Fibroblast of skin of abdomen (primary cell): ENCODE measurements at places on chromosomes 11 and 22.
A peak's percentile ranks its signal among the peaks of the same experiment; 100 is the strongest.

- no peak for DNase-seq
These were observed 246.1 kb downstream of the OR4C45 start for GRCh38 chr11:50278756-50279155.

- DNase-seq = no peak
These were observed 32.7 kb upstream of the TMEM41B start for GRCh38 chr11:9347100-9347499.

DNA sequence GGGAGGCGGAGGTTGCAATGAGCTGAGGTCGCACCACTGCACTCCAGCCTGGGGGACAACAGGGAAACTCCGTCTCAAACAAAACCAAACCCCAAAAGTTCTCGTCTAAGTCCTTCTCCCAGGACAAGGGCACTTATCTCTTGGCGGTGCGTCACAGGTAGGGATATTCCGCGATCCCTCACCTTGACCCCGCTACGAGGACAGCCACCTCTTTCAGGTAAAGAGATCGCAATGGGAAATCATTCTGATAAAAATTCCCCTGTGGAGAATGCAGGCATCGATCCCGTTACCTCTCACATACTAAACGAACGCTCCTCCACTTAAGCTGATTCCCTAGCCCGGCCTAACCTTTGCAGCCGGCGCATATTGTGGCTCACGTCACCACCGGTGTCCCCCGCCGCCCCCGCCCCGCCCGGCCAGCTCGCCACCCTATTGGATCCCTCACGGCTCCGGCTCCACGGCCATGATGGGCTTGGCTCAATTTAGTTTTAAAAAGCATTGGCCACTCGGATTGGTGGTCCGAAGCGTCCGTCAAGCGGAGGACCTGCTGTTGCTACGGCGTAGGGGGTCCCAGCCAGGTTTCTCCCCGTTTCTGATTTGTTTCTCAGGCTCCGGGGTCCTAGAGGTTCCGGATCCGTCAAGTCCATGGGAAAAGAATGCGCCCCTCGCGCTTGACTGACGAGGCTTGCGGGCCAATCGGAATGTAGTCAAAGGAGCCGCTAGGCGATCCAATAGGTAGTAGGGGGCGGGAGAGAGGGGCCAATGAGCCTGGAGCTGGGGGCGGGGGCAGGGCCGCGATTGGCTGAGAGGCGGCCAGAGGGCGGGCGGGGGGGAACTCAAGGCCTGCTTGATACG lies 439 bp upstream of the PPP6R3 start:
- peak; percentile 99 for DNase-seq

GRCh38 chr22:36151006-36151595 lies 9.5 kb downstream of the APOL3 start:
- DNase-seq = no peak

DNA sequence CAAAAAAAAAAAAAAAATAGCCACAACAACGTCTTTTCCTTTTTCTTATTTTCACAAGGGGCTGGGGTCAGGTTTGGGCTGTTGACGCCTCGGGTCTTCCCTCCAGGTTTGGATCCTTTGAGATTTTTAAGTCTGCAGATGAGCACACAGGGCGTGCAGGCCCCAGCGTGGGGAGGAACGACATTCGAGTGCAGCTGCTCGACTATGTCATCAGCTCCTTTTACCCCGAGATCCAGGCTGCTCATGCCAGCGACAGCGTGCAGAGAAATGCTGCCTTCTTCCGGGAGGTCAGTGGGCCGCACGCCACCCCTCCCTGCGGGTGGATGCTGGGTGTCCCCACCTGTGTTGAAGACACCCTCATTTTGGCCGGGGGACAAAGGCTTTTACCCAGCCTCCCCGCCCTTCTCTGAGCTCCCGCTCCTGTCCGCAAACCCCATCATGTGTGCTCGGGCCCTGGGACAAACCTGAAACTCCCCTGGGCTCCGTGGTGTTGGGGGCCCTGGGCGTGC lies 7.7 kb downstream of the SELENOO start:
- DNase-seq = no peak

GRCh38 chr11:76591416-76591815 lies 79.1 kb downstream of the LRRC32 start:
- no peak for DNase-seq

DNA sequence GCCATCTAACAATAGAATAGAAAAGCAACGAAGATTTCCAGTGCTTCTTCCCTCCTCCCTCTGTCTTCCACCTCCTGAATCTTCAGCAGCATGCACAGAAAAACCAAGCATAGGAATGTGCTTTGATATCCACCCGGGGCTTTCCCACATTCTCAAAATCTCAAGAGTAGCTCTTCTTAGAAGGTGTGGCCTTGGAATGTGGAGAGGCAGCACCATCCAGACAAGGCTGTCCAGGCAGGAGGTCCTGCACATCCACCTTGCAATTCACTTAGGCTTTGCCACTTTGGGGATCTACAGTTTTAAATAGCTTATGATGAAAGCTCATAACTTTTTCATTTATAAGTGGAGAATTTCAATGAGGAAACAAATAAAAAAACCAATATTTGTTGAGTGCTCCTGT lies 72.9 kb downstream of the KIRREL3 start:
- DNase-seq = peak; percentile 38

DNA sequence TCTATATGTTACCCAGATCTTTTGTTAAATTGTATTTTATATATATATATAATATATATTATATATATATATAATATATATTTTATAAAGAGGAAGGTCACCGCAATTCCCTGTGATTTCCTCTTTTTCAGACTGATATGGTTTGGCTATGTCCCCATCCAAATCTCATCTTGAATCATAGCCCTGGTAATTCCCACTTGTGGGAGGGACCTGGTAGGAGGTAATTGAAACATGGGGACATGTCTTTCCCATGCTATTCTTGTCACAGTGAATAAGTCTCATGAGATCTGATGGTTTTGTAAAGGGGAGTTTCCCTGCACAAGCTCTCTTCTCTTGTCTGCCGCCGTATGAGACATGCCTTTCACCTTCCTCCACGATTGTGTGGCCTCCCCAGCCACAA lies 157.6 kb downstream of the RAB38 start:
- no peak for DNase-seq

GRCh38 chr22:48682504-48682903 lies 1145.2 kb downstream of the BRD1 start:
- no peak for DNase-seq

DNA sequence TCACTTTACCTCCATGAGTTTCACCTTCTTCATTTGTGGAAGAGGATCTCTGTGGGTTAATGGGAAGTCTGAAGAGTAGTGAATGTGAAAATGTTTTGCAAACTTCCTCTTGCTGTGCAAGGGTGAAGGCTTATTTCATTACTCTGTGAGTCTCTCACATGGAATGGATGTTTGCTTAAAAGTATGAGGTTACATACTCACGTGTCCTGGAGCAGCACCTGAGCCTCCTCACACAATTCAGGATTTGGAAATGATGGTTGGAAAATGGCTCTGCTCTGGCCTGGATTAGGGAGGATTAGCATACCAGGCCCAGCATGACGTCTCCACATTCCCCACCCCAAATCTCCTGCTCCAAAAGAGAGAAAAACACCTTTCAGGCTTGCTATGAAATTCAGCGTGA lies 4.8 kb downstream of the GRAMD1B start:
- DNase-seq = no peak

- no peak for DNase-seq
These were observed 1.9 kb upstream of the PTGDR2 start for GRCh38 chr11:60857378-60858232.
